ENCODE measurements at places on chromosomes 5 and 9.

DNA sequence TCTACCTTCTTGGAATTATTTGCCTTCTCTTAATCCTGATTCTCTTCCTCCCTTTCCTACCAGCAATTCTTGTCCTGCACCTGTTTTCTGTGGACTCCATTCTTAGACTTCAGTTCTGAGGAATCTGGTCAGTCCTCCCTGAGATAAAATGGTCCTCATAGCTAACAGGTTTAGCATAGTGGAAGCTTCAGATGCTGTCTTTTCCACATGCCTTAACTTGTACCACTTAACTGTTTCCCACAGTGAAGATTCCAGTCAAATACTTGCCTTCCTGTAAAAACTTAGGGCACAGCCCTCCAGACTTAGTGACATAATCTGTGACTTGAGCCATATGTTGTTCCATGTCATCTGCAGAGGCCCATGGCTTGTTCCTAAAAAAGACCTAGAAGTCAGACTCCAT is 261.3 kb downstream of the CWC27 start:
- DNase-seq = no peak

GRCh38 chr9:19155106-19155935 is 28.0 kb upstream of the PLIN2 start:
- no peak for DNase-seq

DNA sequence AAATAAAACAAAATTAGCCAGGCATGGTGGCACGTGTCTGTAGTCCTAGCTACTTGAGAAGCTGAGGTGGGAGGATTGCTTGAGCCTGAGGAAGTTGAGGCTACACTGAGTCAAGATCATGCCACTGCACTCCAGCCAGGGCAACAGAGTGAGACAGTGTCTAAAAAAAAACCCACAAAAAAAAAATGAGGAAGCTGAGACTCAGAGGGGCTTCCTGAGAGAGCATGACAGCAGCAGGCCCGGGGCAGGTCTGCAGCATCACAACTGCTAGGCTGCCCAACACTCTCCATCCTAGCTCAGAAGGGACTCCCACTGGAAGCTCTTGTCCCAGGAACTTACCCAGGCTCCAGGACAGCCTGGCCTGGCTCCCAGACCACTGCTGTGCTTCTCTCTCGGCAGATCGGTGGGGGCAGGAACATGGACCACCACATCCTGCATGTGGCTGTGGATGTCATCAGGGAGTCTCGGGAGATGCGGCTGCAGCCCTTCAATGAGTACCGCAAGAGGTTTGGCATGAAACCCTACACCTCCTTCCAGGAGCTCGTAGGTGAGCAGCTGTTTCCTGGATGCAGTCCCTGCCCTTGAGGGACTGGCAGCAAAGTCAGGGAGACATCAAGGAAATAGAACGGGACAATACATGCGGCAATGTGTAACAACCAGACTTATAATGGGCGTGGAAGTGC is 19.1 kb downstream of the PTGS1 start:
- no peak for DNase-seq

- no peak for DNase-seq
Measured at GRCh38 chr5:55593115-55593472, 58.3 kb upstream of the PLPP1 start.

DNA sequence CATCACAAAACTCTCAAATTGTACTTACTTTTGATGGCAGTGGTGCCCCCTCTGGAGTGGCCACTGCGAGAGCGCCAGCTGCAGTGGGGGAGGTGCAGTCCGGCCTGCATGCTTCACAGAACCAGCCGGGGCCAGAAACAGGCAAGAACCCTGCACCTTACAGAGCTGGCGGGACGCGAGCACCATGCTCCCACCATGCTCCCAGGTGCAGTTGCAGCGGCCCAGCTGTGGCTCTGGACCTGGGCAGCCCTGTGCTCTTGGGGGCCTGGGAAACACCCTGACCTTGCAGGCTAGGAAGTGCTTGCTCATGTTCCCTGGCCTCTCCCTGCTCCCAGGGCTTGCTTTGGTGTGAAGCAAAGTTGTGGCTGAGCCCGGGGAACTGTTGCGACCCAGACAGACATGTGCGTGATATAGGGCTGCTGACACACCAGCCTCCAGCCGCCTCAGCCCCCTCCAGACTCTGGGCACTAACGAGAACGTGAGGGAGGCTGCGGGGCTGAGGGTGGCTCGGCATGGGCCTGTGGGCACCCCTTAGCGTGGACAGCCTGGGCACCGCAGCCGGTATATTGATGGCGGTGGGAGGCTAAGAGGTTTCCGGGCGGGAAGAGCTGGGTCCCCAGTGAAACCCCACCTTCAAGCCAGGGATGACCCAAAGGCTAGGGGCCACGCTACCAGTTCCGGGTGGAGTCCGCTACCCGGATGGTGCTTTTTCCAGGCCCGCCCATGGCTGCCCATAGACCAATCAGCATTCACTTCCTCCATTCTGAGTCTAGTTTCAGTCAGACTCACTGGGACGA is 1809.9 kb upstream of the ACO1 start:
- DNase-seq = no peak

- peak; percentile 39 for DNase-seq
Measured at GRCh38 chr9:132169672-132170392, 8.0 kb downstream of the NTNG2 start.

GRCh38 chr5:96431376-96432187 is 1.5 kb downstream of the PCSK1 start:
- DNase-seq = no peak

GRCh38 chr5:149210225-149210624 is 61.4 kb upstream of the AFAP1L1 start:
- no peak for DNase-seq

- DNase-seq = no peak
Measured at GRCh38 chr9:2424619-2425033, 197.0 kb upstream of the VLDLR start.

GRCh38 chr5:10118150-10118549 is 131.5 kb downstream of the ATPSCKMT start:
- DNase-seq = no peak

DNA sequence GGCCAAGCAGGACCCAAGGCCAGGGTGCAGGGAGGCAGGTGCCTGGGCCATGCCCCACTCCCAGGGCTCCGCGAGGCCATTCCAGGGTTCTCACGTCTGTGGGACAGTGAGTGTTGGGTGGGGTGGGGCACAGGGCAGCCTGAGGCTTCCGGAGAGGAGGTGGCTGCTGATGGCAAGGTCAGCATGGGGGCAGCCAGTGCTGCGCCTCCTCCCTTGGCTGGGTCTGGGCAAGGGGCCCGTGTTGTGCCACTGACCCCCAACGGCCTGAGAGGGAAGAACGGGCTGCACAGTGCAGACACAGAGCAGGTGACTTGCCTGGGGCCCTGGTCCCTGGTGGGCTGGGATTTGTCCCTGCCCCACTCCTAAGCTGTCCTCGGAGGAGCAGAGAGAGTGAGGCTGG is 82.1 kb downstream of the RXRA start:
- no peak for DNase-seq

DNA sequence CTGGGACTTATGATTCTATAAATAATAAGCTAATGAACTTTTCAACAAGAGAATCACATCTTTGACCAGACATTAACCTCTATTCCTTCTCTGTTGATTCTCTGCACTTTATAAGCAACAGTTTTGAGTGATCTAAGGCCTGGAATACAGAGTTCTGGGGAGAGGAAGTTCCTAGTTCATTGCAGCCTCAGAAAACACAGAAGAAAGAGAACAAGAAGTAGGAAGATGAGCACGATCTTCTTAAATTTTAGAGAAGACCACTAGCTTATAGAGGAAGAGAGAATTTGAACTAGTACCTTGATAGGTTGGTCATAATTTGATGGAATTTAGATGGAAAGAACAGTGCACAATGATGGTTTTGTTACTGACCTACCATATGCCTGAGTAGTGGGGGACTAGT is 8.5 kb upstream of the C9orf72 start:
- DNase-seq = no peak

- no peak for DNase-seq
Measured at GRCh38 chr9:133874060-133874657, 118.0 kb downstream of the VAV2 start.

DNA sequence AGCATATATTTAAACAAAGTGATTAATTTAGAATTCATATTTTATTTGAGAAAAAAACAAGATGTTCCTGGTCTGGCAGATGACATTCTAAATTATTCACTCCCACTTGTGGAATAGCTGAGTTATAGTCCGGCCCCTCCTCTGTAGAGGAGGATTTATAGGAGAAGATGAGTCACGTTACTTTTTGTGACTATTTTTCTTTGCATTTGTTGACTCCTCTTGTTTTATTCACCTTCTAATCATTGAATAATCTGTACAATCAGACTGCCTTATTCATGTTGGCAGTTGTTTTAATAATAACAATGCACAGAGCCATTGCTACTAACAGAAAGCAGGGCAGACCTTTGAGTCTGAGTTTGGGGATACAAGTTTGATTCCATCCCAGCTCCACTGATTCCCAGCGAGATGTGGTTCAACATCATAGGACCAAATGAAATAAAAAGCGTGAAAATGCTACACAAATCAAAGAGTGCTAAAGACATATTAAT is 23.2 kb downstream of the DOCK8 start:
- DNase-seq = no peak

DNA sequence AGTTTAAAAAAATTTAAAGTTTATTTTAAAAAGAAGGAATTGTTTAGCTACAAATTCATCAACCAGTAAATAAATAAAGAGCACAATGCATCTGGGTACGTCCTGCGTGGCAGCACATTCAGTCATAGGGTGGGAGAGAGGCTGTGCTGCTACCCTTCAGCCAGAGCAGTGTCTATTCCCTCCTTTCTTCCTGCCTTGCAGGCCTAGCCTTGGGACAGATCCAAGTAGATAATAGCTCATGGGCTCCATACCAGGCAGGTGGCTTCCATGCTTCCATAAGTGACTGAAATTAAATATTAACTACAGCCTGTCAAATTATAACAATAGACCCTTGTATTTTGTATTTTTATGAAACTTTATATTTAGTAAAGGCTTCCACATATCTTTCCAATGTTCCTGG is 408.3 kb upstream of the RGMB start:
- DNase-seq = no peak
